ENCODE measurements at places on chromosomes 7 and 10. TPM values are rescaled to one million over a fixed set of nuclear protein-coding genes. Genes with fewer than 3 reads are reported as not detected.

KCND2 gene
- total RNA-seq, result not detected

PHYHIPL gene
- total RNA-seq, result 0.16 TPM

SPDYE2B gene
- not detected for total RNA-seq

CFAP46 gene
- total RNA-seq, result 1.5 TPM

NUTM2B gene
- total RNA-seq, result 0.55 TPM

SLC13A1 gene
- total RNA-seq, result not detected

HYAL4 gene
- not detected for total RNA-seq

CYP26C1 gene
- not detected for total RNA-seq

CAMK1D gene
- 7.4 TPM for total RNA-seq

ANKRD1 gene
- total RNA-seq, result 41.9 TPM

UCMA gene
- total RNA-seq, result not detected

NAT16 gene
- total RNA-seq, result 0.29 TPM

MYO1G gene
- 0.13 TPM for total RNA-seq

IRF5 gene
- total RNA-seq, result 13.6 TPM

TMEM213 gene
- not detected for total RNA-seq

SEMA3D gene
- total RNA-seq, result not detected

ITIH5 gene
- total RNA-seq, result 0.09 TPM

NCF1 gene
- total RNA-seq, result not detected

PLA2G12B gene
- not detected for total RNA-seq

SH3PXD2A gene
- total RNA-seq, result 1.6 TPM

CISD1 gene
- 66.8 TPM for total RNA-seq

HGF gene
- not detected for total RNA-seq

CCL24 gene
- not detected for total RNA-seq

CYP2C8 gene
- not detected for total RNA-seq

FAM25G gene
- total RNA-seq, result not detected

ANKRD30A gene
- total RNA-seq, result 1.0 TPM

C7orf57 gene
- total RNA-seq, result 0.20 TPM

DPYSL4 gene
- total RNA-seq, result 19.3 TPM

HABP2 gene
- 0.12 TPM for total RNA-seq

PRSS58 gene
- total RNA-seq, result not detected

UPK3BL2 gene
- total RNA-seq, result 5.0 TPM

CDK5 gene
- 35.2 TPM for total RNA-seq

ZNF117 gene
- total RNA-seq, result 0.12 TPM

EN2 gene
- 0.96 TPM for total RNA-seq

CUX1 gene
- 49.8 TPM for total RNA-seq

ZNF503 gene
- total RNA-seq, result 9.9 TPM

PAOX gene
- total RNA-seq, result 1.8 TPM

ANXA8 gene
- total RNA-seq, result 29.5 TPM

CPN1 gene
- total RNA-seq, result 0.28 TPM

GRID2IP gene
- total RNA-seq, result not detected

OPN1SW gene
- total RNA-seq, result not detected

FAM185A gene
- total RNA-seq, result 5.6 TPM

Data from A549 treated with ZK216348 at 1 μM for 4 hours (cell line).